Activated CD4-positive, alpha-beta T cell treated with anti-CD3 and anti-CD28 coated beads, Interleukin-2, amount 10 ng/mL, durations not matched to agents 24 days and 14 days (primary cell): ENCODE measurements at places on chromosomes 12 and 14.

DNA sequence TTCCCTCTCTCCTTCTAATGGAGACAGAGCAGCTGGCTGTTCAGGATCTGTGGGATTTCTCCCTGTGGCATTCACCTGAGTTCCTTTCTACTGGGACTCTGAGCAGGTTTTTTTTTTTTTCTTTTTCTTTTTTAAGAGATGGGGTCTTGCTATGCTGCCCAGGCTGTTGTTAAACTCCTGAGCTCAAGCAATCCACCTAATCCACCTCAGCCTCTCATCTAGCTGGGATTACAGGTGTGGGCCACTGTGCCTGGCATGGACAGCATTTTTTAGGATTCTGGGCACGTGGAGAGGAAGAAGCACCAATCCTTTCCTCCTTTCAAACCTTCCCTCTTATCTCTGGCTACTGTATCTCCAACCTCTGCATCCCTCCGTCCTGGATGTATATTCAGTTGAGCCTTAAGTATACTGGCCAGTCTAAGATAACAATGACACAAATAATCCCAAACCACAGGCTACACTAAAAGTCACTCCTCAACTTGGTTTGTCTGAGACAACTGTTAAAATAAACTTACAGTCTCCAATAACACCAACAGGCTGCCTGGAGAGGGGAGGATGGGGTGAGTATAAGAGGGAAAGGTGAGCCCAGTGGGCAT is 16.4 kb upstream of the CELA1 start:
- no peak for DNase-seq

GRCh38 chr14:104195878-104196277 is 57.5 kb downstream of the KIF26A start:
- DNase-seq, result no peak

- DNase-seq, result peak; percentile 82
Measured at GRCh38 chr12:108611884-108612415, 14.1 kb upstream of the TMEM119 start.

DNA sequence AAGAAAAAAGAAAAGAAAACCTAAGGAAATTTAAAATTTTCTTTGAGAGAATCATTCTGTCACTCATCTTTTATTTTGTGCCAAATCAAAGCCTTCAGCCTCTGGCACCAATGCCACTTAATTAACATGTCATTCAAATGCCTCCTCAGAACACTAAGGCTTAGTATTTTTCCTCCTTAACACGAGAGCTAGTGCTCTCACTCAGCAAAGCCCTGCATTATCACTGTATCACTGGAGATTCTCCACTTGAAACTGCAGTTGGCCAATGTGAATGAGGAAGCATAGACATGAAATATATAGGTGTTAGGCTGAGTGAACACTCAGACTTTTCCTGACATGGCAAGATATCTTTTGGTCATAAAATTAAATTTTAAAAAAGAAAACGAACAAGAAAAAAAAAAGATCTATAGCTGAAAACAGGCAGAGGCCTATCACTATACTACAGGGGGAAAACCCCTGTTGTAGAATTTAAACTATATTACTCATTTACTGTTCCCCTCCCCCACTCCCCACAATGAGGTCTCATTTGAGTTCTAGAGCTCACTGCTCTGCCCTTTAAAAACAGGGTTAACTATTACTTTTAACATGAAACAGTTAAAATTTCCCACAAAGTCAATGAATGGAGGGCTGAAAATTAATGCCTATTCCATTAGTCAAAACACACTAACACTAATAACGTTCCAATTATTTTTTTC is 5.1 kb downstream of the MBIP start:
- peak; percentile 62 for DNase-seq

DNA sequence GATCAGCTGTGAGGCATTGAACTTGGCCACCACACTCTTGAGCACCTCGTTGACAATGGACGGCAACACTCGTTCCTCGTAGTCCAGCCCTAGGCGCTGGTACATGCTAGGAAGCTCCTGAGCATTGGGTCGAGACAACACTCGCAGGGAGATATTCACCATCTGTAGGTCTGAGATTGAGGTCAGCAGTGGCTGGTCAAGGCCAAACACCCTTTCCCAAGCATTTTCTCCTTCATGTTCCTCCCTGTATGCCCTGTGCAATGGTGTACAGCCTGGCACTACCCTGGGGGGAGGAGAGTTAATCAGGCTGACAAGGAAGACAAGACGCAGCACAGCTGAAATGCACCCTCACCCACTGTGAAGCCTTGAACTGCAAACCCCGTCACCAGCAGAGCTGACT is 2.0 kb downstream of the PHB2 start:
- no peak for DNase-seq

DNA sequence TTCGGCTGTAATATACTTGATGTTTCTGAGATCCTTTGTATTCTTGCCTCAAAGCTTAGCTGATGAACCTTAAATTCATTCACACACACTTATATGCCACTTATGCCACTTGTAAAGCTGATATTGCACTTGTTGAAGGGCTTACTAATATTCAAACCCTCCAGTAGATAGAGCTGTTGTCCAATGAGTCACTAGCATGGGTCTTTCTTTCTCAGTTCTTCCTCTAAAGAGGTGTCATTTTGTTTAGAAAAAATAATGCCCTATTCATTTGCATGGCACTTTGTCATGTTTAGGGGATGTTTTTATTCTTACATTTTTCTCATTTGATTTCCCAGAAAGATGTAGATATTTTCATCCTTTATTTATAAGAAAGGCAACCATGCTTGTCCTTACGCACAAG is 56.4 kb downstream of the MON2 start:
- no peak for DNase-seq

- peak; percentile 80 for DNase-seq
Measured at GRCh38 chr12:1473418-1473817, 121.0 kb downstream of the FBXL14 start.

- peak; percentile 38 for DNase-seq
Measured at GRCh38 chr12:89948271-89949175, 239.9 kb upstream of the ATP2B1 start.

DNA sequence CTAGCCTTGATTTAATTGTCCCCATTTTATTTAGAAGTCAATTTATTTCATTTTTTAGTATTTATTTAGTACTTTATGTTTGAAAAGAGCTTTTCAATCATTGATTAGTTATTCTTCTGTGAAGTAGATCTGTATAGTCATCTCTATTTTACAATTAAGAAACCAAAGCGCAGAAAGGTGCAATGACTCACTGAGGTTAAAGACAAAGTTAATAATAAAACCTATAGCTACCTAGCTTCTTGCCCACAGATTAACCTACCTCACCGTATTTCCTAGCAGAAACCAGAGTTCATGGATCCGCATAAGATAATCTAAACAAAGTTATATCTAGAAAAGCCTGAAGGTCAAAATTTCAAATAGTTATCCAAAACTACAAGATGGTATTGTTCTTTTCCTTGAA is 176.4 kb downstream of the GRIN2B start:
- DNase-seq, result no peak

GRCh38 chr14:77714926-77715325 is 7.0 kb downstream of the SLIRP start:
- no peak for DNase-seq

GRCh38 chr12:68375756-68376695 is 43.9 kb upstream of the MDM1 start:
- no peak for DNase-seq

- no peak for DNase-seq
Measured at GRCh38 chr14:32074887-32075572, 2.1 kb upstream of the ARHGAP5 start.

DNA sequence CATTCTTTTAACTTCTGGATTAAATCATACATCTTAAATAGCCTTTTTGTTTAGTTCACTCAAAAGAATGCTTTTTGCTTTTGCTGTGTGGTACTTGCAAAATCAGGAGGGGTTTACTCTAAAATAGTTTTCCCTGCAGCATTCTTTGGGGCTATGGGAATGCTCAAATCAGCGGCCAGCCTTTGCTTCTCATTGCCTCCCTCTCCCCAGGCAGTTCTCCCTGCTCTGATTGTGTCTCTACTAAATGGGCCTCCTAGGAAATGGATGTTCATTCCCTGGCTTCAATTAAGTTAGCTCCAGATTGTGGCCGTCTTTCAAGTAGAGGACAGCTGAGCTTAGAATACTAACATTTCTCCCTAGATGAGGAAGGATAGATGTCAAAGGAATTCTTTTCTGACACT is 4.4 kb downstream of the TULP3 start:
- DNase-seq, result no peak

GRCh38 chr12:69991690-69992288 is 166.8 kb downstream of the MYRFL start:
- no peak for DNase-seq

- no peak for DNase-seq
Measured at GRCh38 chr12:127717278-127717677, 549.7 kb upstream of the TMEM132C start.

- DNase-seq, result peak; percentile 77
Measured at GRCh38 chr14:74804219-74804825, 41.2 kb downstream of the YLPM1 start.

DNA sequence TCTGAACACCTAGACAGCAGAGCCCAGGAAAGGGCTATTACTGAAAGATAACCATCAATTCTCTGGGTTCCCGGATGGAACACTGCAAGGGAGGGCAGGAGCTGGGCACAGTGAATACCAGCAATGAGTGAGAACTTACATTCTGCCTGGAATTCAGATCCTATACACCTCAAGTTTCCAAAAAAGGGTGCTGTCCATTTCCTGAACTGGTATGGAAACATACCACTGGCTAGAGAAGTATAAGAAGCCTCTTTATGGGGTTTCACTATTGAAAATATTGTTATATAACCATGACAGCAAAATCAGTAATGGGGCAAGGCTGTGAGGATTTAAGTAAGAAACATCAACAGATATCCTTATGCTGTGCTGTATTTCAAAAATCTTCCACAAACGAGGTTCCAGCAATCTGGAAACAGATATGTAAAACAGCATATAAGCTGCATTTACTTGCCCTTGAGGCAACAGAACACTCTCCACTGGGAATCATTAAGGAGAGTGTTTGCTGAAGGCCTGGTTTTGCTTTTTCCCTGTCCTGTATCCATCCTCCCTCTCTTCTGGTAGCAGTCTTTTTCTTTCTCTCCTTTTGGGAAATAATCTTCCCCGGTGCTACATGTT is 53.3 kb upstream of the GTF2A1 start:
- no peak for DNase-seq

DNA sequence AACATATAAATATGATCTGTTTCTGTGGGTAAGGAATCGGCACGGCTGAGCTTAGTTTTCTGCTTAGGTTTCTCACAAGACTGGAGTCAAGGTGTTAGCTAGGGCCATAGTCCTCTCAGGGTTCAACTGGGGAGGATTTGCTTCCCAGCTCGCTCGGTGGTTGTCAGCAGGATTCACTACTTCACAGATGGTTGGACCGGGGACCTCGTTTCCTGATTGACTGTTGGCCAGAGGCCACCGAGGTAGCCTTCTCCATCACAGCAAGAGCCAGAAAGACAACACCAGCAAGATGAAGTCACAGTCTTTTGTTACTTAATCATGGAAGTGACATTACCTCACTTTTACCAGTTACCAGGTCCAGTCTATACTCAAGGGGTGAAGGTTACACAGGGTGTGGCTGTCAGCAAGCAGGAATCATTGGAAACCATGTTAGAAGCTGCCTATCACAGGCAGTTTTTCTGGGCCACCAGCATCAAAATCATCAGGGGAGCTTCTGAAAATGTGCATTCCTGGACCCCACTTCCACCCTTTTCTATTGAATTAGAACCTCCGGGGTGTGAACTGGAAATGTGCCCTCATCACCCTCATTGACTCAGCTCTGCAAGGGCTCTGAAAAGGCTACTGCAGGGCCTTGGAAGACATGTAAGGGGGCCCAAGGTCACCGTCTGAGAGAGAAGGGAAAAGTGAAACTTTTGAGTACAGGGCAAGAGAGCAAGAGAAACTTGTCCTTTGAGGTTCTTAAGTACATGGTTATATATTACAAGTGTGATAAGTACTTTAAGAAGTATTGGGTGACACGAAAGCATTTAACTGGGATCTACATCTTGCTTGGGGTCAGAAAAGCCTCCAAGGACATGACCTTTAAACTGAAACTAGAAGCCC is 10.9 kb downstream of the COPS7A start:
- no peak for DNase-seq

- peak; percentile 88 for DNase-seq
Measured at GRCh38 chr12:65556676-65557437, 267.4 kb upstream of the HMGA2 start.

DNA sequence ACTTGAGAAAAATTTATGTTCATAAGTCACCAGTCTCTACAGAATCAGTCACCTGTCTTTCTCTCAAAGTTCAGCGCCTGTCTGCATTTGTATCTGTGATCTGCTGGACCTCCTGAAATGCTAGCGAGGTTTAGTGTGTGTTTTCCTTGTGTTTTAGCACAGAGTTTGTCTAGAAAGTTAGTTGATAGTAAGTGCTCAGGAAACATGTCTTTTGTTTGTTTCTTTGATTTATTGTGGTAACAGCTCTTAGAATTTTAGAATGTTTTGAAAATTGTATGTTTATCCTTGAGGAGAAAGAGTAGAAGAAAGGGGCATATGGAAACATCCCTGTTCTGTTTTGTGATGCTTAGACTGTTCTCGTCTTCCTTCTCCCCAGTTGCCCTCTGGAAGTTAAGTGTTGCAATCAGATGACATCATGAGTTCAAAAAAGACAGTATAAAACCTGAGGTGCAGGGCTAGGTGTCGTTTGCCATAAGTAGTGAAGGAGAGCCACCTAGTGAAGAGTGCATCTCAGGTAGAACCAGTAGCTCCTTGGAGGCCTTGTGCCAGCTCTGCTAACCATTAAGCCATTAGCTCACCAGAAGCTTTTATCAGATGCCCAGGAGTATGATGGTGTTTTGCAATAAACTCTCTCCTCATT is 44.8 kb downstream of the FBXW8 start:
- peak; percentile 70 for DNase-seq

GRCh38 chr12:72602581-72602980 is 330.4 kb downstream of the TRHDE start:
- DNase-seq, result no peak

DNA sequence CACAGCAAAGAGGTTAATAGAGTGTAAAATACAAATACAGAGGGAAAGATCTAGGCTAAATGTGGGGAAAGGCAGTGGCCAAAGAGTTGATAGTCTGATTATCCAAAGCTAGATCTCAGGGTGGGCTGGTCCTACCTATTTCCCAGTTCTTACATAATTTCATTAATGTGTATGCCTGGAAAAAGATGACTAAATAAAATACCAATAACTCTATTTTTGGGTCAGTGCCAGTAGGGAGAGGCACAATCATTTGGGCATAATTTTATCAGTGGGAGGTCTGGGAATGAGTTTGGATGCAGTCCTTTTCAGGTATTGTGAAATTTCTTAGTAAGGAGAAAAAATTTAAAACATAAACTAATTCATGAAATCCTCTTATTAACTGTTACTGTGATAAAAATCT is 30.6 kb upstream of the CLEC14A start:
- no peak for DNase-seq
